ENCODE measurements at places on chromosomes 11 and 22.

GRCh38 chr11:71365626-71366025 lies 82.6 kb downstream of the DHCR7 start:
- DNase-seq = no peak

- no peak for DNase-seq
These were observed 87.8 kb downstream of the WNT7B start for GRCh38 chr22:45889093-45889538.

DNA sequence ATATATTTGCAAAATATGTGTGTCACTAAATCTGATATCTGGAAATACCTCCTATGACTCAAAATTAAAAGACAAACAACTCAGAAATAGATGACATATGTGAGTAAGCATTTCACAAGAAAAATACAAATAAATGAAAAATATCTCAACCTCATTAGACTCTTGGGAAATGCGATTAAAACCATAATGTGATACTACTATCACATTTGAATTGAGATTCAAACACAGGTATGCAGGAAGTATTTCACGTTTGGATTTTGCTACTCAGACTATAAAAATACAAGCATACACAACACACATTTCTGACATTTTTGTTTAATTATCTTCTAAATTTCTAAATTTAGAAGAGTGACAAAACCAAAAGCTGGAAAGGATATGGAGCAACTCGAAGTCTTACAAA lies 811.9 kb upstream of the LRRC4C start:
- DNase-seq = no peak

GRCh38 chr11:124612045-124612444 lies 817 bp downstream of the PANX3 start:
- DNase-seq = no peak

GRCh38 chr11:91802475-91802874 lies 422.1 kb upstream of the FAT3 start:
- no peak for DNase-seq

DNA sequence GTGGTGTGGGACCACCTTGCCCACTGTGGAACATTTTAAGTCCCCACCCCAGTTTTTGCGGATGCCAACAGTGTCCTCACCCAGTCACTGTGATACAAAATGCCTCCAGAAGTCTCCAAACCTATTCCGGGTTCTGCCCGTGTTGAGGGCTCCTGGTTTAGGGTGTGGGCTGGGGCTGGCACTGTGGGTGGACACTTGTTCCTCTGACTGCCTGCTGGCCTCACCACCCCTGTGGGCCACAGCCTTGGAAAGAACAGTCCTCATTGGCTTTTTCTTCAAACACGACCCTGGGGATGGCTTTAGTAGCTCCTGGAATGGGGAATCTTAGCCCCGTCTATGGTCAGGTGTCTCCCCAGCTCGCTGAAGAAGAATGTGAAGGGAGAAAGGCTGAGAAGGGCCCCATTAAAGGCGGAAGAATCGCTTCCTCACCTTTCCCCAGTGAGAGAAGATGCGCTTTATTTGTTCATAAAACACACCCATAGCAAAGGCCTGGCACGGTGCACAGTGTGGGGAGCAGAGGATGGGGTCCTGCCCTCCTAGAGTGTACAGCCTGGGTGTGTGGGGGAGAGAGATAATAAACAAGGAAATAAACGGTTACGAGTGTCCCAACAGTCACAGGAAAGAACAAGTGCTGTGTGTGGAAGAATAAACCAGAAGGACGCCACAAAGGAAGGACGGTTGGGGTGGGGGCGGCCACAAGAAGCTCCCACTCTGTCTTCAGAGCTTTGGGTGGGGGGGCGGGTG lies 91.6 kb upstream of the SLC22A12 start:
- no peak for DNase-seq

- no peak for DNase-seq
These were observed 87.0 kb upstream of the BLID start for GRCh38 chr11:122202951-122203456.

- DNase-seq = no peak
These were observed 21.6 kb upstream of the EP300 start for GRCh38 chr22:41070665-41071331.

GRCh38 chr11:14314127-14314526 lies 44.9 kb downstream of the RRAS2 start:
- DNase-seq = no peak

DNA sequence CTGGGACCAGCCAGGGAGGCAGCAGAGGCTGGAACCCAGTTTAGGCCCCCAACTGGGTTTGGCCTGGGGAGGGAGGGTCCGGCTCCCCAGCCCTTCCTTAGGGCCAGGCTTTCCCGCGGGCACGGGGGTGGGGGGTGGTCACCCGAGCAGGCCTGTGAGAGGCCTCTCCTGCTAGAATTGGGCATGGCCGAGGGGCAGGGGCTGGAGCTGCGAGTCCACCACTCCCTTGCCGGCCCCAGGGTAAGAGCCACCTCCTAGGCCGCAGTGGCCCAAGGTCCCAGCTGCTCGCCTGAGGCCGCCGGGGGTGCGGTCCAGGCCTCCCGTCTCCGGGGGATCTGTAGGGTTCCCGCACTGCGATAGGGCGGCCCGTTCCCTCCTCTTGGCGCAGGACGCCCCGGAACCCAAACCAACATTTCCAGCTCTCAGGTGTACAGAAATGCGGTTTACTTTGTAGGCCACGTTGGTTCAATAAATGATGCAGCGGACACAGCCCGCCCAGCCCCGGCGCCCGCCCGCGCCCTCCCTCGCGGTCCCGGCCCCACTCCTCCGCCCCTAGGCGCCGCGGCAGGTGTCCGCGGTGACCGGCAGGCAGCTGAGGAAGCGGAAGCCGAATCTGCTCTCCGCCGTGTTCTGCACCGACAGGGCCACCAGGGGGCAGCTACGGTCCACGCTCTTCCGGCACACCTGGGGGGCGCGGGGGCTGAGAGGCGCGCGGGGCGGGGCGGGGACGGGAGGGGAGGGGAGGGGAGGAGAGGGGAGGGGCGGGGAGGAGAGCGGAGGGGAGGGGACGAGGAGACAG lies 5.9 kb downstream of the LMNTD2 start:
- DNase-seq = peak; percentile 89

DNA sequence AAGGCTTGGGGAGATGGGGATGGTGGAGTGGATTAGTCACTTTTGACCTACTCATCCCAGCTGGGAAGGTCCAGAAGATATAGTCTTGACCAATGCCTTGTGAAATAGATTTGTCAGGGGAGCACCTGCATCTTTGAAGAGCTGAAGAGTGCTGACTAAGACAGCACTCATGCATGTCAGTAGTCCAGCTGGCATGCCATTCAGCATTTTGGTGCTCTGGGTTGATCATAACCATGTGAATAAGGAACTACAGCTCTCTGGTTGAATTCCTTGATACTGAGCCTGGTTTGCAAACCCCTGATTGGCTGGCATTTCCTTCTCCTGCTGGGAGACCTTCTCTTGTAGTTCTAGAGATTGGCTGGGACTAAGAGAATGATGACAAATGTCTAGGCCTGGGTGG lies 106.8 kb upstream of the ALX4 start:
- no peak for DNase-seq

- DNase-seq = no peak
These were observed 21.6 kb downstream of the SVIP start for GRCh38 chr11:22807855-22808570.

- DNase-seq = no peak
These were observed 32.4 kb upstream of the CBX7 start for GRCh38 chr22:39184586-39185577.

DNA sequence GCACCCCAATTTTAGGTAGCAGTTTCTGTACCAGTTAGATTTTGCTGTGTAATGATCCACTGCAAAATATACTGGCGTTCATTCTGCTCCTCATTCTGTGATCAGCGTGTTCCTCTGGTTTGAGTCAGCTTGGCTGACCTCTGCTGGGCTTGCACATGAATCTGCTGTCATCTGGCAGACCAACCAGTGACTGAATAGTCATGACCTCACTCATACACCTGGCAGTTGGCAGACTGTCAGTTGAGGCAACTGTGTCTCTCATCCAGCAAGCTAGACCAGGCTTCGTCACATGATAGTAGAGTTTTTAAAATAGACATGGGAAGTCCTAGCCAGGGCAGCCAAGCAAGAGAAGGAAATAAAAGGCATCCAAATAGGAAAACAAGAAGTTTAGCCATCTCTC lies 316.3 kb upstream of the LARGE1 start:
- no peak for DNase-seq

DNA sequence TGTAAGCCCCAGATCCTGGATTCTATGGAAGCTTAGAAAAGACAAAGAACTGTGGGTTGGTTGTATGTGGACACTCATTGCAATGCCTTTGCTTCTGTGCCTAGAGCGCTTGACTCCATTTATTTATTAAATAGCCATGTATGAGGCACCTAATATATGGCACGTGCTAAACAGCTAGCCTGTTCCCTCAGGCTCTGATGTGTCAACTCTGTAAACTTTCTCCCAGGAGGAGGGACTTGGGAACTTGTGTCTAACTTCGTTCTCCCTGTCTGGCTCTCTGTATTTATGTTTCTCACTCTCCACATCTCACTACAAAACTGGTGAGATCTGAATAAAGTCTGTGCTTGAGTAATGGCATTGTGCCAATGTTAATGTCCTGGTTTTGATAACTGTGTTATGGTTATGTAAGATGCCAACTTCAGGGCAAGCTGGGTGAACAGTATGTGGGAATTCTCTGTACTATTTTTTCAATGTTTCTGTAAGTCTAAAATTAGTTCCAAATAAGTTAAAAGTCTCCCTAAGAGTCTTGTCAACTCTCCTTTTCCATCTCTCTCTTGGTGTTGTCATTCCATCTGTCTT lies 34.1 kb upstream of the ZBTB16 start:
- DNase-seq = no peak

DNA sequence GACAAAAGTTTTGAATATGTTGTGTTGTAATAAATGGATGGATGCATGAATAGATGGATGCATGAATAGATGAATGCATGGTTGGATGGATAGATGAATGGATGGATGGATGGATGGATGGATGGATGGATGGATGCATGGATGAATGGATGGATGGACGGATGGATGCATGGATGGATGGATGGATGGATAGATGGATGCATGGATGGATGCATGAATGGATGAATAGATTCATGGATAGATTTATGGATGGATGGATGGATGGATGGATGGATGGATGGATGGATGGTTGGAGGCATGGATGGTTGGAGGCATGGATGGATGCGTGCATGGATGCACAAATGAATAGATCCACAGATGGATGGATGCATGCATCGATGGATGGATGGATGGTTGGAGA lies 623.2 kb upstream of the B3GAT1 start:
- DNase-seq = no peak

DNA sequence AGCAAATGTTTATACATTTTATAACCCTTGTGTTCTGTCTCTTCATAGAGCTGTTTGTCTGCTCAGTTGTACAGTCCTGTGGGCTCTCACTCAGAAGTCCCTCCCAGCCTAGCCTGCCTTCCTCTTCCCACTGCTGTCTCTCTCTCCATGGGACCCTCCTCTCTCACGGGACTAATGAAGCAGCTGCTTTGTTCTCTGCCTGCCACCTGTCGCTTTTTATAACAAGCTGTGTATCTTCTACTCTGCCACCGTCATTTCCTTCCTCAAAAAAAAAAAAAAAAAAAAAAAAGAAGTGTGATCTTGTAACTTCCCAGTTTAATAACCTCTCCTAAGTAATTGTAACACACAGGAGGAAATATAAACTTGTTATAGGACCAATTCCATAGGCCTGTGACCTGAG lies 92.2 kb upstream of the ALKBH3 start:
- no peak for DNase-seq

DNA sequence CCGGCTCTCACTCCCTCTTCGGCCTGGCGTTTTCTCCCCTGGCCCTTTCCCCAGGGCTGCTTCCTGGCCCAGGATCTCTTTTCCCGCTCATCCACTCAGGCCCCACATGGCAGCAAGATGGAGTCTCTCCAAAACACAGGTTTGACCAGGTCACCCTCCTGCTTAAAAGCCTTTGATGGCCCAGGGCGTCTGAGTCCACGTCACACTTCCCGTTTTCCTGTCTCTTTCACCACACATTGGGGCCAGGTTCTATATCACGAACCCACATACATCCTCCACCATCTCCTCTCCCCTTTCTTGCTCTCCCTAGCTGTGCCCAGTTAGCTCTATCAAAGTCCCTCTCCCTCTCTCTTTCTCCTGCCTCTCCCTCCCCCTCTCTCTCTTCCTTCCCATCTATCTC lies 7.8 kb upstream of the LRRC32 start:
- no peak for DNase-seq

GRCh38 chr11:91650802-91651201 lies 573.8 kb upstream of the FAT3 start:
- no peak for DNase-seq

GRCh38 chr11:35066030-35066429 lies 72.9 kb upstream of the CD44 start:
- DNase-seq = no peak

DNA sequence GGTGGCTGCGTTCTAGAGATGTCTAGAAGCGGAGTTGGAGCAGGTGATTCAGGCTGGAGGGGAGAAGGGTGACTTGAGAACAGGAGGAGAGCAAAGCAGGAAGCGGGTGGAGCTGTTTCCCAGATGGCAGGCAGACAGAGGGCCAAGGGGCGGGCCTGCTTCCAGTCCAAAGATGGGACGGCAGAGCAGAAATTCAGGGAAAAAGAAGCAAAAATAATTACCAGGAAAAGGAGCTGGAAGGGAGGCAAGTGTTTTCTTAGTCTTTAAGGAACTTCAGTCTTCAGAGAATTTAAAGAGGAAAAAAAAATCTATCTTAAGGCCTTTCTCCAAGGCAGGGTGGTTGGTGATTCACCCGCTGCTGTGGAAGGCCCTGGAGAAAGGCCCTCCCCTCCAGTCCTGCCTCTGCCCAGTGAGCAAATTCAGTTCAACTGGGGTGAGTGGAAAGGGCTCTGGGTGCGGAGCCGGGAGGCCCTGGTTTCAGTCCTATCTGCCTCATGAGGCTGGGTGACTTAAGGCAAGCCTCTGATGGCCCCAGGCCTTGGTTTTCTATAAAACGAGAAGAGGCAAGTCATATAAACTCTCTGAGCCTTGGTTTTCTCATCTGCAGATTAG lies 4.5 kb upstream of the CREB3L1 start:
- no peak for DNase-seq

DNA sequence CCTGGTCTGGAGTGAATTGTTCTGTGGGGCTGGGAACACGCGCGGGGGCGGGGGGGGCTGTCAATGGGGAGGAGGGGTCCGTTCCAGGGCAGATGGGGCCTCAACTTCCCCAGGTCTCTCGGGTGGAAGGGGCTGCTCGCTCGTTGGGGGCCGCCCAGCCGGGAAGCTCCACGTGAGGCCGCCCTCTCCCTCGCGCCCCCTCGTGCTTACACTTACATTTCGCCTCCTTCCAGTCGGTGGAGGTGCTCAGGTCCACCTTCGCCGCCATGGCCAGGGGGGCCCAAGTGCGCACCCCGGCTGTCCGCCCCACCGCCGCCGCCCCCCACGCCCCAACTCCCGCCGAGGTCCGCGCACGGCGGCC lies 452 bp downstream of the MACROD1 start:
- no peak for DNase-seq

GRCh38 chr11:115739146-115739545 lies 234.9 kb upstream of the CADM1 start:
- no peak for DNase-seq

DNA sequence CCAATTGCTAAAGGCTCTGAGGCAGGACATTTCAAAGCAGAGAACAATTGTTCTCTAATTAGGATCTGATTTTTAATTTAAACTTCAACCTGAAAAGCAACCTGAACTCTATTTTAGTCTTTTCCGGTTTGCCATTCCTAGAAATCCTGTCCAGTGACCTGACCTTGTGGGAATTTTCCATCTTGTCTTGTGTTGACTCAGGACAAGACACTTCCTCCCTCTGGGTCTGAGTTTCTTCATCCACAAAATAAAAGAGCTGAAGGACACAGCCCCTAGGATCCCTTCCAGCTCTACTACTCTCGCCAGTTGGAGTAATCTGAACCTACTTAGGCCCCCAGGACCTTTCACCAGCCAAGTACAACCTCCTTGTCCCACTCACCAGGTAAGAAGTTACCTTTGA lies 66.5 kb upstream of the POU2AF1 start:
- DNase-seq = no peak
